Mesenteric fat pad (tissue), 1 donor: ENCODE measurements at places on chromosomes 12 and 14.

- peak; percentile 72 for DNase-seq
Measured at GRCh38 chr12:34391771-34392581, 369.7 kb downstream of the ALG10 start.

DNA sequence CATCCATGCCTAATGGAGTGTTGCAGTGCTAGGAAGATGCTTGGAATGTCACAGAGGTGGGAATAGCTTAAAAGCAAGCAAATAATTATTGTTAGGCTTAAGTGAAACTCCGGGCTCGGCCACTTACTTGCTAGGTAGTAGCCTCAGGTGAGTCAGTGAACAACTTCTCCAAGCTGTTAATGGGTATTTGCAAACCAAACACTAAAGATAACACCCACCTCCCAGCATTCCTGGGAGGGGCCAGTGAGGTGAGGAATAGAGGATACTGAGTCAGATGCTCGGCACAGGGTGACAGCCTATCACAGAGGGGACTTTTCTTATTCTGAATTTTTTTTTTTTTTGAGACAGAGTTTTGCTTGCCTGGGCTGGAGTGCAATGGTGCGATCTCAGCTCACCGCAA is 151.2 kb upstream of the RFLNA start:
- no peak for DNase-seq

DNA sequence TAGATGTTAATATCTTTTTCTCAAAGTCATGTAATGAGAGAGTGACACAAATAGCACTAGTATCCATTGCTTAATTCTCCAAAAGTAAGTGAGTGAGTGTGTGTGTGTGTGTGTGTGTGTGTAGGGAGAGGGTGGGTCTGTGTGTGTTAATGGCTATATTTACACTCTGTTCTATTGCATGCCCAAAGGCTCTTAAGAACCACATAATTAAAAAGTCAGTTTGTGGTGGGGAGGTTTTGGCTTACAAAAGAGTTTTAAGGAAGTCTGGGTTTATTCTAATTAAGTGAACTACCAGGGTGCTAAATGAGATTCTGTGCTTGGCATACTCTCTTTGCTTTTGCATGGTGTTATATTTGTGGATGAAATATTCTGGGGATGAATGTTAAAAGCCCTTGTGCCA is 1897.6 kb upstream of the FLRT2 start:
- no peak for DNase-seq

DNA sequence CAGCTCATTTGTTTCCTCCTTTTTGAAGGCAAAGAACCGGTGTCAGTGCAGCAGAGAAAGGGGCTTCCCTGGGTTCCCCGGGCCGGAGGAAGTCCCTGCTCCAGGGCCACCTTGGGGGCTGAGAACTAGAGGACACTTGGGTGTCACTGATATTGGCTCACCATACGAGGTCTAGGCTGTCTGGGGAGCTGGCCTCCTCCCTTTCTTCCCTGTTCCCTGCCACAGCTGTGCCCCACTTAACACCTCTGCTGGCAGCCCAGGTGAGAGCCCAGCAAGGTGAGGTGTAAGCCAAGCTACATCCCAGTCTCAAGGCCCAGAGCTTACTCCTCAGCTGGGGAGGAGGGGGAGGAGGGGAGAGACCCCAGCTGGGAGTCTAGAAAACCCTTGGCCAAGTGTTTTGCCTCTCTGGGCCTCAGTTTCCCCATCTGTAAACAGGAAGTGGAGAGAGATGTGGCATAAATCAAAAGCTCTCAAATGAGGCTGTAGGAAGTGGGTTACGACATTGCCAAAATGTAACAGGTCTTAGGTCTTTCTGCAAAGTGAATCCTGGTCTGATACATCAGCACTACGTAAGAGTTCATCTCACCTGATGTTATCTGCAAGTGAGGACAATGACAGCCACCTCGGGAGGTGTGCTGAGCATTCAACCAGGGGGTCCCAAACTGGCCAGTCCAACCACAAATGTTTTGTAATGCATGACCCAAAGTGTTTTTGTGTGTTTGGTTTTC is 25.5 kb downstream of the RASAL1 start:
- DNase-seq, result no peak

GRCh38 chr14:59981564-59981963 is 61.6 kb downstream of the LRRC9 start:
- DNase-seq, result no peak
